Epithelial cell of alveolus of lung (primary cell): ENCODE measurements at places on chromosomes 4 and X. TPM values are rescaled to one million over a fixed set of nuclear protein-coding genes. Genes with fewer than 3 reads are reported as not detected.

Gene QRFPR
- total RNA-seq: 0.26 TPM in 1 of 2 replicates, not detected in the other

Gene TLR6
- 0.32 and 1.8 TPM in 2 replicates for total RNA-seq

Gene HEPH
- total RNA-seq: 8.5 and 29.9 TPM in 2 replicates

Gene DKC1
- 15.6 and 29.2 TPM in 2 replicates for total RNA-seq

Gene DCHS2
- total RNA-seq: 0.52 TPM in 1 of 2 replicates, not detected in the other

Gene VCX3B
- not detected in 2 replicates for total RNA-seq

Gene SLC25A14
- total RNA-seq: 8.1 and 18.0 TPM in 2 replicates

Gene TEX13C
- not detected in 2 replicates for total RNA-seq

Gene CFP
- 0.39 and 0.56 TPM in 2 replicates for total RNA-seq

Gene GPR173
- total RNA-seq: 3.7 and 9.8 TPM in 2 replicates

Gene S100G
- not detected in 2 replicates for total RNA-seq

Gene HGFAC
- total RNA-seq: 0.32 TPM in 1 of 2 replicates, not detected in the other

Gene TSPAN7
- 1.0 and 1.6 TPM in 2 replicates for total RNA-seq

Gene OTUD5
- total RNA-seq: 28.5 and 42.8 TPM in 2 replicates

Gene HAND2
- total RNA-seq: 1.9 and 2.3 TPM in 2 replicates

Gene C4orf50
- not detected in 2 replicates for total RNA-seq

Gene RAB40AL
- not detected in 2 replicates for total RNA-seq

Gene TMEM131L
- 5.9 and 10.6 TPM in 2 replicates for total RNA-seq

Gene GIMD1
- total RNA-seq: not detected in 2 replicates

Gene RPA4
- total RNA-seq: 0.39 and 0.72 TPM in 2 replicates

Gene CYBB
- total RNA-seq: not detected in 2 replicates

Gene NOX1
- not detected in 2 replicates for total RNA-seq

Gene RS1
- total RNA-seq: not detected in 2 replicates

Gene SLC49A3
- total RNA-seq: 4.6 and 12.5 TPM in 2 replicates

Gene SLC7A11
- total RNA-seq: 6.1 and 14.0 TPM in 2 replicates

Gene DUSP21
- total RNA-seq: not detected in 2 replicates

Gene ADGRG4
- total RNA-seq: not detected in 2 replicates

Gene MAGIX
- 0.40 and 3.4 TPM in 2 replicates for total RNA-seq

Gene REELD1
- not detected in 2 replicates for total RNA-seq

Gene EPGN
- total RNA-seq: not detected in 2 replicates

Gene H2BW1
- not detected in 2 replicates for total RNA-seq

Gene MANBA
- 19.6 and 25.3 TPM in 2 replicates for total RNA-seq

Gene SPARCL1
- total RNA-seq: under 0.01 and 1.0 TPM in 2 replicates

Gene CTAG2
- not detected in 2 replicates for total RNA-seq

Gene C1QTNF7
- total RNA-seq: 0.26 and 1.5 TPM in 2 replicates

Gene LUZP4
- total RNA-seq: not detected in 2 replicates

Gene CPE
- 39.7 and 42.9 TPM in 2 replicates for total RNA-seq

Gene SLC2A9
- total RNA-seq: 1.8 and 4.1 TPM in 2 replicates

Gene RAB39B
- total RNA-seq: 1.7 TPM in 1 of 2 replicates, not detected in the other

Gene CXCL8
- total RNA-seq: 10.5 and 842 TPM in 2 replicates

Gene P2RY4
- 0.13 TPM in 1 of 2 replicates, not detected in the other for total RNA-seq

Gene MAGEA4
- total RNA-seq: not detected in 2 replicates

Gene PCYT1B
- 1.1 and 2.7 TPM in 2 replicates for total RNA-seq

Gene FRYL
- 16.8 and 33.8 TPM in 2 replicates for total RNA-seq

Gene UGT2B17
- not detected in 2 replicates for total RNA-seq

Gene PPP4R3C
- total RNA-seq: not detected in 2 replicates

Gene ASIC5
- not detected in 2 replicates for total RNA-seq

Gene EVC2
- total RNA-seq: 7.0 and 11.7 TPM in 2 replicates

Gene MEPE
- total RNA-seq: not detected in 2 replicates

Gene HMX1
- total RNA-seq: not detected in 2 replicates

Gene CPXCR1
- total RNA-seq: not detected in 2 replicates
